ENCODE measurements at places on chromosomes 1 and 21.

DNA sequence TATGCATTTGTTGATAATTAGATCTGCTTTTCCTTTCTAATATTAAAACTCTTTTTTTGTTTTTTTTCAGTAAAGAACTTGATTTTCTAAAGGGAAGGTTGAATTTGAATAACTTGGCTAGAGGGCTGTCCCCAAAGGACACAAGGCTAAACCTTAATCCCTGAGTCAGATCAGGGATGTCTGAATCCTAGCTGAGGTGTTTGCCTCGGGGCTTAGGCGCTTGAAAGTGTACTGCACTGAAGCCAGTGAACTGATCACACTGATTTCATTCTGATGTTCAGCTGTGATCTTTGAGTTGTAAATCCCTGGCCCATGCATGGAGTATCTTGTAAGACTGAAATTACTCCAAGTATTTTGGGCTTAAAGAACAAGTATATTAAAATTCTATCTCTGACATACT, 42.8 kb downstream of the MTR start:
- DNase-seq = no peak

- peak; percentile 51 for DNase-seq
Measured at GRCh38 chr1:229271448-229272159, 693 bp downstream of the RAB4A start.

GRCh38 chr1:244066954-244067716, 16.1 kb downstream of the ZBTB18 start:
- DNase-seq = no peak

DNA sequence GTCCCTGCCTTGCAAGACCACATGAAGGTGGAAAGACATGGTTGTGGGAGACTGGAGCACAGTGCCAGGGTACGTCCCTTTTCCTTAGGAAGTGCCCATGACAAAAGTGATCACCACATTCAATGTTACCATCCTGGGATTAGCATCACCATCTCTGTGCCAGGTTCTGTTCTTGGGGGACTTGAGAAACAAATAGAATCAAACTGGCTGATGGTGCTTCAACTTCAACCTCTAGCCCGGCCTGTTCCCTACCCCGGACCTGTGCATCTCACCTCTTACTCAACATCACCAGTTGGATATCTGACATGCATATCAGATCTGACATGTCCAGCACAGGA, 153.3 kb downstream of the GRIK3 start:
- no peak for DNase-seq

- DNase-seq = no peak
Measured at GRCh38 chr1:2175681-2176454, 18.7 kb downstream of the FAAP20 start.

- DNase-seq = no peak
Measured at GRCh38 chr1:51230501-51231078, 5.5 kb upstream of the RNF11 start.

- DNase-seq = no peak
Measured at GRCh38 chr21:44288251-44289110, 2.8 kb downstream of the AIRE start.

DNA sequence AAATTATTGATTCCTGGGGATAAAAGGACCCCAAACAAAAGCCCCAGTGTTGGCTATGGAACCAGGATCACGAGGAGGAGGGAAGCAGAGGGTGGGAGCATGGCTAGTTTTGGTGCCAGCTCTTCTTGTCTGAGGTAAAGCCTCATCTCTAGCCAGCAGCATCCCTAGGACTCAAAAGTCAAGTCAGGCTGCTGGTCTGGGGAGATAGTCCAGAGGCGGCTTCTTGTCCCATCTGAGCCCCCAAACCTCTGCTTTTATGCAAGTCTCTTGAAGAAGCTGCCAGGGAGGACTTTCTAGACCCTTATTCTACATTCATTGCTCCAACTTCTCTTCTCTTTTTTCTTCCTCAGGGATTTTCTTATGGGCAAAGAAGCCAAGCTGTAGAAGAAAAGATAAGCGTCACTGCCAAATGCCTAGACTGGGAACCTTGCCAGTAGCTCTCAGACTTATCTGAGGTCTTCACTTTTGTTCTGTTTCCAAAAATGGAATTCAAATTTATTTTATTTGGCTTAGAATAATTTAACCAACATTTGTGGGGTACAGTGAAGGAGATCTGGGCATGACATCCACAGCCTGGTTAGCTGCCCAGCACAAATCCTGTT, 6.9 kb upstream of the ANKRD35 start:
- DNase-seq = peak; percentile 53
